ENCODE measurements at places on chromosomes 1 and 21.

- DNase-seq = no peak
Measured at GRCh38 chr1:204445860-204446412, 34.3 kb upstream of the PPP1R15B start.

- no peak for DNase-seq
Measured at GRCh38 chr21:41769933-41770332, 3.1 kb upstream of the RIPK4 start.

GRCh38 chr1:19049798-19050197 is 93.3 kb upstream of the IFFO2 start:
- DNase-seq = no peak

- no peak for DNase-seq
Measured at GRCh38 chr1:87167848-87168525, 160.7 kb upstream of the LMO4 start.

GRCh38 chr1:202964791-202965410 is 2.2 kb downstream of the CYB5R1 start:
- no peak for DNase-seq

- DNase-seq = no peak
Measured at GRCh38 chr1:154539486-154540483, 18.7 kb downstream of the UBE2Q1 start.

Data from stimulated activated CD8-positive, alpha-beta memory T cell treated with anti-CD3 and anti-CD28 coated beads, Interleukin-15, amount 100 ng/mL, for 1 hour (primary cell).